Right renal cortex interstitium (tissue), 3 donors: ENCODE measurements at places on chromosomes 5 and 9. TPM values are rescaled to one million over a fixed set of nuclear protein-coding genes. Genes with fewer than 3 reads are reported as not detected.

Gene PCDHA6
- polyA plus RNA-seq: 0.33 TPM

Gene CDKN2B-AS1
- 0.10 TPM for polyA plus RNA-seq

Gene PCDHGB7
- 16.9 TPM for polyA plus RNA-seq

Gene IL5
- polyA plus RNA-seq: not detected

Gene PCDHB8
- 3.2 TPM for polyA plus RNA-seq

Gene PLAC8L1
- 0.85 TPM for polyA plus RNA-seq

Gene HTR1A
- polyA plus RNA-seq: not detected

Gene JAK2
- polyA plus RNA-seq: 12.8 TPM

Gene PLPP1
- 95.2 TPM for polyA plus RNA-seq

DNA sequence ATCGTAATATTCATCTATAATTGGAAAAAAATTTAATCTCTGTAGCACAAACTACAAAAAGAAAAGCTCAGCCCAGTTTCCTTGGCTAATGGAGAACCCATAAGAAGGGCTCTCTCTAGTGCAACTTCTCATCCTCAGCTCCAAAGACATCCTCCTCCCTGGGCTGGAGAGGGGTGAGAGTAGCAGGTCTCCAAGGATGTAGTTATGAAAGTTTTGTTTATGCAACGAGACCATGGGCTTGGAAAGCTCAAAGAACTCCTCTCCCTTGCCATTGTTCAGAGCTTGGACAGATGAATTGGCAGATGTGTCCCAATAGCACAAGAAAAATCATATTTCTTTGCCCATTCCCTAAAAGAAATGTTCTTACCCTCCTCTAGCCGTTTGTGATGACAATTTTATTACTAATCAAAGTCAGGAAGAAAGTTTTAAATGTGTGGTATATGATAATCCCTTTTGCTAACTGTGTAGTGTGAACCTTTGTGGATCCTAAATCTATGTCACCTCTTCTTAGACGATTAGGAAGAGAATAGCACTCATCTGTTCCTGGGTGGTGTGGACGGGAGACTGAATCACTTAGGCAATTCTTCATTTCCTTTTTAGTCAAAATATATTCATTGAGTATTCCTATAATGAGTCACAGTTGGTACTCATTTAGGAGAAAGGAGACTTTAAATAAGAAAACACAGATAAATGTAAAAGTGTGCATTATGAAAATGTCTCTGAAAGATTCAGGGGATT lies 52.2 kb downstream of the GARNL3 start:
- no peak for DNase-seq

DNA sequence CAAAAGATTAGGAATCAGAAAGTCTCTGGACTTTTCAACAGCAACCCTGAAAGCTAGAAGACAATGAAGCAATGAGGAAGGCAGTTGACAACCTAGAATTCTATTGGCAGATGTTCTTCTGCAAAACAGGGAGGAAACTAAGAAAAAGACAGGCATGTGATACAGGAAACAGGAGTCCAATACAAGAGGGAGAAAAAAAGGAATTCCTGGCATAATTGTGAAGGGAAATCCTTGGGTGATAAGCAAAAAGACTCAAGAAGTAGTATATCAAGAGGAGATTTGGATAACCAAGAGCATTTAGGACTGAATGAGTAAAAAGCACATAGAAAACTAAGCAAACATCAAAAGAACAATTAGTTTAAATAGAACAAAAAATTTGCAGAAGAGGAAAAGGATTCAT lies 58.6 kb downstream of the LPAR1 start:
- no peak for DNase-seq

- DNase-seq: no peak
Observed at GRCh38 chr5:78653031-78653430, 4.5 kb upstream of the LHFPL2 start.

GRCh38 chr9:68522131-68522530 lies 18.6 kb downstream of the TMEM252 start:
- DNase-seq: no peak

DNA sequence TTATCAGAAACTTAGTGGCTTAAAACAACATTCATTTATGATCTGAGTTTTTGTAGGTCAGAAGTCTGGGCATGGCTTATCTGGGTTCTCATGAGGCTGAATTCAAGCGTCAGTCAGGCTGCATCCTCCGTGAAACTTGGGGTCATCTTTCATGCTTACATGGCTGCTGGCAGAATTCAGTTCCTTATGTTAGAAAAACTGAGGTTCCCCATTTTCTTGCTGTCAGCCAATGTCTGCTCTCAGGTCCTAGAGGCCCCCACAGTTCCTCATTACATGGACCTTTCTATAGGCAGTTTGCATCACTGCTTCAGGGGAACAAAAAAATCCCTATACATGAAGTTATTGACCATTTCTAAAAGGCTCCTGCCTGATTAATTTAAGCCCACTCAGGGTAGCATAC lies 83.8 kb upstream of the NMUR2 start:
- no peak for DNase-seq

DNA sequence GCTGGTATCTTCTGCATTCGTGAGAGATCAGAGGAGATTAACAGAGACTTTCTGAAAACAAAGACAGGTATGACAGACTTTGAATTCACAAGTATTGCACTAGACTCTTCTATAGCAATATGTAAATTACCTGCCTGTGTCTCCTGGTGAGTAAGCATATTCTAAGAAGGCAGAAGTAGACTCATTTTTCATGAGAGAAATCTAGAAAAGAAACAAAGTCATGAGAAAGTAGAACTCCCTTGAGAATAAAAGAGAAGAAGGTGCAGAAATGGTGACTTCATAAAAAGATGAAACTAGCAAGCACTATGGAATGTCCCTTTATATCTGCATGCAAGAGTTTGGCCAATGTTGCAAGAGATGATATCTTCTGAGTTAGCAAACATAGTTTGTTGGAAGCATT lies 419.8 kb downstream of the DMRT2 start:
- DNase-seq: no peak

- DNase-seq: no peak
Observed at GRCh38 chr5:68368311-68369022, 152.9 kb downstream of the PIK3R1 start.

DNA sequence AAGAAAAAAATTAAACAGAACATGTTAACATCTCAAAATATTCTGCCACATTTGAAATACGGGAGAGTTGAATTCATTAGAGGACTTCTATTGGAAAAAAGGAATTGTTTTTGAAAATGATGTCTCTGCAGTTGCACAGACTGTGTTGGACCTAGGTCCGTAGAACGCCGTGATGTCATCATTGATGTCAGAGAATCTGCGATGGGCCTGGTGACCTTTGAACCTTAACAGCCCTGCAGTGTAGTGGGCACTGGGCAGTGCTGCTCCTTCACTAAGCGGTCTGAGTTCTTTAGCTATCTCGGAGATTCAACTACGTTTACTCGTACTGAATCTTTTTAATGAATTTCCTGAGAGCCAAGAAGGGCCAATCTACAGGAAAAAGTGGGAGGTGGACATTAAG lies at the start of gene FAM170A:
TSS of gene FAM170A (plus strand) at position 220 of the 400 bp plus-strand sequence. CDS start 211 bp downstream, outside the sequence.
- DNase-seq: no peak

DNA sequence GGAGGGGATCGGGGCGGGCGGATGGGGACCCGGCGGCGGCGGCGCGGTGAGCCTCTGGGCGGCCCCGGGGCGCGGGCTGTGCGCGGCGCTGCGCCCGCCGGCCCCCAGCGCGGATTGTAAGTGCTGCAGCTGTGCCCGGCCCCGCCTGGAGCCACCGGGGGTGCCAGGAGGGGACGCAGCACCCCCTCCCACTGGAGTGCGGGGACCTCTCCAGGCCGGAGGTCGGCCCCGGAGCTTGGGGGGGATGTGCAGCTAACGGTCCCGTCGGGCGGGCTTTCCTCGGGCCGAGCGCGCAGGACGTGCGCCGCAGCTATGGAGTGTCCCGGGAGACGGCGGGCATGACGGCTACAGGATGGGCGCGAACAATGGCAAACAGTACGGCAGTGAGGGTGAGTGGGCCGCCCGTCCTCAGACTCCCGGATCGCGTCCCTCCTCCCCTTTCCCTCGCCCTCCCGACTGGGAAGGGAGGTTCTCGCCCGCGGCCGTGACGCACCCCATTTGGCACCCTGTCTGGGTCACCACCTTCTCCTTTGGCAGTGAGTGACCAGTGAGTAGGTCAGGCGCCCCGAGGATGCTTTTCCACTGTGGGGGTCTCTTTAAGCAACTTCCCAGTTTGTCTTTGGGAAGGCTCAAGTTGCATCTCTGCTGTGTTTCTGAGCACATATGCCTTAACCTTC lies 483 bp downstream of the FBXL7 start:
- no peak for DNase-seq

GRCh38 chr9:5448461-5449435 lies 1.6 kb upstream of the CD274 start:
- DNase-seq: no peak

DNA sequence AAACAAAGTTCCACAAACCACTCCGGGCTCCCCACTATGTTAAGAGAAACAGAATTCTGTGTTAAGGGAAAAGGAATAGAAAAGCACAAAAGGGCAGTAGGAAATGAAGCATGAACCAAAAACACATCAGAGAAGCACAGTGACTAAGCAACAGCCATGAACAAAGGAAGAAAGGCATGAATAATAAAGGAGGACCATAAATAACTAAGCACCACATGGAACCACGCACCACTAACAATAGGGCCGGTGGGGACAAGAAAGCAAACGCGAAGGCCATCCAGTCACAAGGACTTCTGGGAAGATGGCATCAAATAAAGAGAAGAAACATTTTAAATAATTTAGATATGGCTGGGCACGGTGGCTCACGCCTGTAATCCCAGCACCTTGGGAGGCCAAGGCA lies 18.0 kb downstream of the PRUNE2 start:
- DNase-seq: no peak

DNA sequence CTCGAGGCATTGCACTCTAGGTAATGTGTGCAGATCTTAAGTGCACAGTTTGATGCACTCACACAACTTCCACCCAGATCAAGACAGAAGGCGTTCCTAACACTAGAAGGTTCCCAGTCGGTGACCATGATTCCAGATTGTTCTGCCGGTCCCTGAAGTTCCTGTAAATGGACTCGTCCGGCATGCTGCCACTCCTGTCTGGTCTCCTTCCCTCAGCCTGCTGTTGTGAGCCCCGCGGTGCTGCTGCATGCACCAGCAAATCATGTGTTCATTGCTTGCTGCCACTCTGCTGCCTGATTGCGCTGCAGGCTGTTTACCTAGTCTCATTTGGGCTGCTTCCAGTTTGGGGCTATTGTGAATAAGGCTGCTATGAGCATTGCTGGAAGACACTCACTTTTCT lies 11.5 kb downstream of the STKLD1 start:
- no peak for DNase-seq

GRCh38 chr9:89408628-89409101 lies 89.2 kb downstream of the SEMA4D start:
- DNase-seq: no peak

- DNase-seq: no peak
Observed at GRCh38 chr5:11564706-11565105, 339.5 kb downstream of the CTNND2 start.

DNA sequence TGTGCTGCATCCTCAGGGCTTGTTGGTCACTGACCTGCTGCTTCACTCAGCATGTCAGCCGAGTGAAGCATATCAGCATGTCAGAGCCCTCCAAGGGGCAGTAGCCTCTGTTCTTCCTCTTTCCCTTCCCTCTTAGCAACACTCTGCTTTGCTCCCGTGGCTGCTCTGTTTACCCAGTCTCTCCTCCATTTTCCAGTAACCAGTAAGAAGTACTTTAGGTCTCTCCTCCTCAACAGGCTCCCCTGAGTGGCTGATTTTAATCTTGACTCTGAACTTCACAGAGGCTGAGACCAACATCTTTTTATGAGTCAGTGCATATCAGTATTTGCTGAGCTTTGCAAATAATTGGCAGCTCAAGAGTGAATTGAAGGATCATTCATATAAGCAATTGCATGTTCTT lies 18.6 kb upstream of the ADRB2 start:
- no peak for DNase-seq

DNA sequence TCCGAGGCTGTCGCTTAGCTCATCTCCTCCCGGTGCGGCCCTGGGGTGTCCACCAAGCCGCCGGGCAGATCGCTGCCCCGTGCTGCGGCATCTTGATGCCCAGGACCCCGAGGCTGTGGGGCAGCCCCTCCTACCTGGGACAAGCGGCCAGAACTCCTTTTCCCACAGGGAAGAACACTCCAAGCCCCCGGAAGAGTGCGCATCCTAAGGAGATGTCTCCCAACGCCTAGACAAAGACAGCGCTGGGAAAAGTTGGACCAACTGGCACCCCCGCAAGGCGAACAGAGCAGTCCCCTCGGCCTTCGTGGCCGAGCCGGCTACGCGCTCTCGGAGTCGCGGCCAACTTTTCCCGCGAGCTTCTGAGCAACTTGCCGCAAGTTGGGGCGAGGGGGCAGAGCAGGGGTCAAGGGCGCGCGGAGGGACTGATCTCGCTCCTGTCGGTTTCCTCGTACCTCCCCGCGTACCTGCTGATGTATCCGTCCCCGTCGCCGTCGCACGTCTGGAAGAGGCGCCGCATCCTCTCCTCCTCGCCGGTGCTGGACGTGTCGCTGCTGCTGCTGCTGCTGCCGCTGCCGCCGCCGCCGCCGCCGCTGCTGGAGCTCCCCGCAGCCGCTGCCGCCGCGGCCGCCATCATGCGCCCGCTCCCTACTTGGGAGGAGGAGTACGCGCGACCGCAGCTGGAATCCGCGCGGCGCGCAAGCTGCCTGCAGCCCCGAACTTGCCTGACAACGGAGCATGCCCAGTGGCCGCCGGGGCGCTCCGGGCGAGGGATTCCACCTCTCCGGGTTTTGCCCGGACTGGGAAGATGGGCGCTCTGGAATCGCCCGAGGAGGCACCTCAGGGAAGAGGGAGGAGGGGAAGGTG lies at the start of gene MCC:
TSS of gene MCC (minus strand) at position 673 of the 864 bp plus-strand sequence.
- peak; percentile 61 for DNase-seq

- no peak for DNase-seq
Observed at GRCh38 chr9:19648672-19649071, 140.2 kb downstream of the SLC24A2 start.
